ENCODE measurements at places on chromosomes 1 and 21. TPM values are rescaled to one million over a fixed set of nuclear protein-coding genes. Genes with fewer than 3 reads are reported as not detected.

DNA sequence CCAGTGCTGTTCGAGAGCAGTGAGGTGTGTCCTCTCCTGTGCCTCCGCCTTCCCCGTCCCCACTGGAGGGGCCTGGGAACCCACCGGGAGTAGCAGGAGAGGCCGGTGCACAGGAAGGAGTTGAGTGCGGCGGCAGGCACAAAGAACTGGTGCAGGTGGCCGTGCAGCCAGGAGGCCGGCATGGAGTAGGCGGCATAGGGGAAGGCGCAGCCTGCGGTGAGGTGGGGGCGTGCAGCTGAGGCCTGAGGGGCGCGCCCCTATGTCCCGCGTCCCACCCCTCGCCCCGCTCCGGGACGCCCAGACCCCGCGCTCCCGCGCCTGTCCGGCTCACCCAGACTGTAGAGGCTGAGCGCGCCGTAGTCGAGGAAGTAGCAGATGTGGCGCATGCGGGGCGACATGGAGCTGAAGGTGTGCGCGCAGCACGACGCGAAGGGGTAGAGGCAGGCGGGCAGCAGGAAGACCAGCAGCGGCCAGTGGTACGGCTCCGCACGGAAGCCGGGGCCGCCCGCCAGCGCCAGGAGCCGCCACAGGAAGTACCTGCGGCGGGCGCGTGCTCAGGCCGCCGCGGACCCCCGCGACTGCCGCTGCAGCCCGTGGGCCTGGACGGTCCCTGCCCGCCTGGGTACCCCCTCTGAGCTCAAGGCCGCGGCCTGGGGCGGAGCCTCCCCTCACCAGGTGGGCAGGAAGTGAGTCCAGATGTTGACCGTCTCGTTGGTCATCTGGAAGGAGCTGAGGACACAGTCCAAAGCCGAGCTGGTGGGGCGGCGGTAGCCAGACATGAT, 2.2 kb downstream of the PAQR6 start:
- DNase-seq: peak; percentile 28

DNA sequence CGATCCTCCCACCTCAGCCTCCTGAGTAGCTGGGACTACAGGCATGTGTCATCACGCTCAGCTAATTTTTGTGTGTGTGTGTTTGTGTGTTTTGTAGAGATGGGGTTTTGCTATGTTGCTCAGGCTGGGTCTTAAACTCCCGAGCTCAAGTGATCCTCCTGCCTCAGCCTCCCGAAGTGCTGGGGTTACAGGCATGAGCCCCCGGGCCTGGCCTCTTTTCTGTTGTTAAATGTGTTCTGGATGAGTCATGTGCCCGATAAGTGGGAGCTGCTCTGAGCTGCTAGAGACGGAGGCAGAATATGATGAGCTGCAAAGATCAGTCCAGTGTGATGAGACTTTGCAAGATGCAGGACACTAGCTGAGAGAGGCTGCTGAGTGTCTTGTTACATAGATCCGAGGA, 75.5 kb downstream of the VPS13D start:
- no peak for DNase-seq

- DNase-seq: no peak
These were observed 40.9 kb downstream of the SMYD2 start for GRCh38 chr1:214321705-214322453.

DNA sequence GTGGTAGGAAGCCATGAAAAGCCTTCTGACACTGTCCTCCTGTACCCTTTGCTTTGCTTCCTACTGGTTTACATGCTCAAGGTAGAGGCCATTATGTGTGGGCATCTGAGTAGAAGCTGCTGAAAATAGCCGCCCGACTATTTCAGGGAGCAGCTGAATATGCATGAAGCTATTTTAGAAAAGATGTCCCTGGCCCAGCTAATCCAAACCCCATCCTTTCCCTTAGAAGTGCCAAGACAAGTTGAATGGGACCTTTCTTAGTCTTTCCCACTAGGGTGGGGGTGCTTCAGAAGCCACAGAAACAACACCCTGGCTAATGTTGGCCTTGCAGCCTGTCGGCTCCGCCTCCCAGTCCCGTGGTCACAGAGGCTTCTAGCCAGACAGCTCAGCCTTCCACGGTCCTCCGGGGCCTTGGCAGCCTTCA, 205.1 kb upstream of the EDN2 start:
- peak; percentile 69 for DNase-seq

- DNase-seq: no peak
These were observed 86.8 kb upstream of the GCLM start for GRCh38 chr1:93995837-93996536.

GRCh38 chr1:30001011-30001731, 722.2 kb downstream of the MATN1 start:
- no peak for DNase-seq

Gene OR2L8
- 9.9 TPM for total RNA-seq

Gene VHLL
- not detected for total RNA-seq

Gene CD101
- total RNA-seq: 1.8 TPM

Gene NBPF11
- total RNA-seq: 15.8 TPM

Gene SLAMF1
- not detected for total RNA-seq
